ENCODE measurements at places on chromosomes 3 and 15.
A peak's percentile ranks its signal among the peaks of the same experiment; 100 is the strongest.

GRCh38 chr3:144426366-144426765 is 454.7 kb downstream of the DIPK2A start:
- DNase-seq = no peak

GRCh38 chr15:100553468-100553867 is 24.7 kb upstream of the CERS3 start:
- DNase-seq = no peak

DNA sequence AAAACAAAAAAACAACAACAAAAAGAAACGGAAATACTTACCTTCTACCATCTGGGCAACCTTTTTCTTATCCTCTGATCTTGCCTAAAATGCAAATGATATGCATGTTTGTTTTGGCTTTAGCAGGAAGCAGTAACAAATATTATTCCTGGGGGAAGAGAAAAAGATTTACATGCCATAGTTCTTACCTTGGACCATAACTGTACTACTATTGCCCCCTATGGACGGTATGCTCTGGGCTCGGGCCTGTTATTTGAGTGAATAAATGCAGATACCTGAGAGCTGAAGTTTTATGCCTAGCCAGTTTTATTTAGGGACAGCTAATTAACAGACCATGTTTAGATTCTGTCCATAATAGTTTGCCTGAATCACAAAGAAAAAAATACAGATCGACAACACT is 12.6 kb upstream of the STARD5 start:
- DNase-seq = no peak

- no peak for DNase-seq
Observed at GRCh38 chr15:68610825-68611224, 32.0 kb downstream of the CORO2B start.

- DNase-seq = no peak
Observed at GRCh38 chr3:68974711-68975110, 38.8 kb downstream of the EOGT start.

DNA sequence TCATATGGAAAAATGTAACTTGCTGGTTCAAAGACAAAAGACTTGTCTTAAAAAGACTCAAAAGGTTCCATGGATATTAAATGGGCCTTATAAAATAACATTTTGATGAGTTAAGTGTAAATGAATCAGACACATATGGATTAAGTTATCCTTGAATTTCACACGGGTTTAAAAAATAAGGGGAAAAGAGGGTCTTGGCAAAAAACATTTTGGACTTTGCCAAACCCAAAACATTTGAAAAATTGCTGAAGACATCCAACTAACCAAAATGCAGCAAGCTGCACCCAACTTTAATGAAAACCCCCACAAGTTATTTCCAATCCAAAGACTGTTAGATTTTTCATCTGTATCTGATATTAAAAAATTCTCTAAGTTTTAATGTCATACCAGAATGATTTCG is 200.7 kb downstream of the MEIS2 start:
- no peak for DNase-seq

GRCh38 chr3:187039723-187040414 is 99.4 kb downstream of the RPL39L start:
- no peak for DNase-seq

DNA sequence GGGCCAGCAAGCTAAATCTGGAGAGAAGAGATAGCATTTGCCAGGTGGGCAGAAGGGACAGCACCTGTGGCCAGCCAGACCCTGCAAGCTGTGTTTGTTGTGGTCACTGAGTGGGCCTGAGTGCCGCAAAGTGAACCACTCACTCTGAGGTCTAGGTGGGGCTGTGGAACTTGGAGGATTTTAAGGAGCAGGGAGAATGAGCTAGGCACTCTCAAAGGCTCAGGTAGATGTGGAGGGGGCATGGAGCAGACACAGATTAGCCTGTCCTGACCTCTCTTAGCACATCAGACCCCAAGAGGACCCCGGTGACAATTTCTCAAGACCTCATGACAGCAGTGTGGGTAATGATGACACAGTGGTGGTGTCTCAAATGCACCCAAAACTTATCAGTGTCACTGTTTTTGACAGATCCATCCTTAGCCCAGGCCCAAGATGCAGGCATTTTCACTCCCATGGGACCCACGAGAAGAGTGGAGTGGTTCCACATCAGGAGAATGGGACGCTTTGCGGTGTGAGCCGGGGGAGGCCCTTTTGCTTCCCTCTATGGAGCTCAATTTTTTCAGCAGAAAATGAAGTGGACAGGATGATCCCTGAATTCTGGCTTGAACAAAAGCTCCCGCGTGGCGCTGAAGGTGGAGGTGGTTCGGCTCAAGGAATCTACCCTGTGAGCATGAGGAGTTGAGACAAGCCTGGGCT is 43.8 kb upstream of the TLE3 start:
- no peak for DNase-seq

DNA sequence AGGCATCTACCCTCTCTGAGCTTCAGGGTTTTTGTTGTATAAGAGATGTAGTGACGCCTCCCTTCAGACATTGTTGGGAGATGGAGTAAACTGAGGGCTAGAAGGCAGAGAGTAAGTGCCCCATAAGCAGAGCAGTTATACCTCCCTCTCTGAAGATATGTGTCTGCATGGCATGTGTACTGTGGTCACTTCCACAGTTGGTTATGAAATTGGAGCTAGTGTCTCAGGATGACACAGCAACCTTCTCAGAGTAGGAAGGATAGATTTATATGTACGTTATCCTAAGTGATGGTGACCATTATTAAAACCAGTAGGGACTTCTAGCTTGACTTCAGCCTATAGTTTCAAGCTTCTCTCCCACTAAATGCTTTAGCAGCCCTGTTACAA is 17.9 kb downstream of the PXK start:
- DNase-seq = no peak

- DNase-seq = no peak
Observed at GRCh38 chr15:91652610-91653207, 200.8 kb upstream of the SLCO3A1 start.

DNA sequence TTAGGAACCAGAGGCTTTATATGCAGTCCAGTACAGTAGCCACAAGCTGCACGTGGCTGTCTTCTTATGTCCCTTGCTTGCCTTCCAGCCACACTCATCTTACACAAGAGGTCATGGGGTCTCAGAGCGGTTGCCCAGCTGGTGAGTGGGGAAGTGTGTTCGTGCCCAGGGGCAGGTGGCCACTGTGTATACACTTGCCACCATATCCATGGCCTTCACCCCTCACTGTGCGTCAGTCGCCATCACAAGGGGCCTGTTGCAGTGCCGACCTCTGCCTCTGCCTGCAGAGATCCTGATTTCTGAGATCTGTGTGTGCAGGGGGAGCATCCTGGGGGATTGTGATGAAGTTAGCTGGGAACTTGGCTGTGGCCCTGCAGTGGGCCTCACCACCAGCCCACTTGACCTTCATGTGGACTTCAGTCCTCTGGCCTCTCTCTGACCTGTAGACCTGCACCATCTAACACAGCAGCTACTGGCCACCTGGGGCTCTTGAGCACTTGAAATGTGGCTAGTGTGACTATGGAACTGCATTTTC is 43.1 kb upstream of the SACM1L start:
- DNase-seq = no peak

GRCh38 chr3:172106989-172107388 is 67.6 kb downstream of the FNDC3B start:
- DNase-seq = peak; percentile 50

GRCh38 chr3:158434412-158435038 is 136.5 kb upstream of the MLF1 start:
- DNase-seq = no peak

GRCh38 chr3:135513106-135514059 is 452.1 kb upstream of the PPP2R3A start:
- no peak for DNase-seq

DNA sequence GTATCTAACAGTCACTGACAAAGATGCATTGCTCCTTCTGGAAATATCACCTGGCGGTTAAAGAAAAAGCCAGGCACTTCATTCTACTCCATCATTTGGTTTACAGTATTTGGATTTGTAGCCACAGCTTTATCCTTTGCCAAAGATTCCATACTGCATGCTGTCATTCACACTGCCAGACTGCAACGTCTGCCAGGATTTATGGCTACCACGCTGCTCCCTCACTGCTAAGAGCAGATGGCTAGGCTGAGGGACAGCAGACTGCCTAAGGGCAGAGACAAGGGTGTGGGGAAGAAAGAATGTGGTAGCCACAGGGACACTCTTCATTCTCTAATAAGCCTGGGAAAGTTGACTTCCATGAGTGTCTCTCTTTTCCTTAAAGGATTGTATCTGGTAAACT is 1047.0 kb downstream of the TUSC7 start:
- no peak for DNase-seq

DNA sequence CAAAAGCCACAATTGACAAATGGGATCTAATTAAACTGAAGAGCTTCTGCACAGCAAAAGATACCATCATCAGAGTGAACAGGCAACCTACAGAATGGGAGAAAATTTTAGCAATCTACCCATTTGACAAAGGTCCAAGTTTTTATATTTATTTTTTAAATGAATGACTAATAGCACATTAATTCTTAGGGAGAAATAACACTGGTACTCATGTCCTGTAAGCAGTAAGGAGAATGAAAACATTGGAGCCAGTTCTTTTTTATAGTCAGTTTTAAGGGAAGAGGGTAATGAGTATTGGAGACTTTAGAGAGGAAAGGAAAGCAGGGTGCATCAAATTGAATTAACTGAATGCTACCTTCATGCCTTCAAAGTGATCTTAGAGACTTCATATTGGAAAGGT is 404.7 kb upstream of the TGFBR2 start:
- DNase-seq = no peak

DNA sequence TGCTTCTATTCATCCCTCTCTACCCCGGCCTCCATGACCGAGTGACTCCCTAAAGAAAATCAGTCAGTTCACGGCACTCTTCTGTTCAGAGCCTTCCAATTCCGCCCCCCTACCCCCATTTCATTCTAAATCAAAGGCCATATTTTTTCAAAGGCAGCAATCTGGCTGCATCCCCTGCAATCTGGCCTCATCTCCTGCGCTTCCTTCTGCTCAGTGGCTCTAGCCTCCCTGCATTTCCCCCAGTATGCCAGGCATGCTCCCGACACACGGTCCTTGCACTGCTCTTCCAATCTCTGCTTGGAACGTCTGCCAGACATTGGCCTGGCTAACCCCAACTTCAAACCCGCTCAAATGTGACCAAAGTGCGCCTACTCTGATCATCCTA is 67.7 kb downstream of the EXOG start:
- DNase-seq = no peak

- no peak for DNase-seq
Observed at GRCh38 chr3:186775999-186776398, 7.4 kb upstream of the EIF4A2 start.

DNA sequence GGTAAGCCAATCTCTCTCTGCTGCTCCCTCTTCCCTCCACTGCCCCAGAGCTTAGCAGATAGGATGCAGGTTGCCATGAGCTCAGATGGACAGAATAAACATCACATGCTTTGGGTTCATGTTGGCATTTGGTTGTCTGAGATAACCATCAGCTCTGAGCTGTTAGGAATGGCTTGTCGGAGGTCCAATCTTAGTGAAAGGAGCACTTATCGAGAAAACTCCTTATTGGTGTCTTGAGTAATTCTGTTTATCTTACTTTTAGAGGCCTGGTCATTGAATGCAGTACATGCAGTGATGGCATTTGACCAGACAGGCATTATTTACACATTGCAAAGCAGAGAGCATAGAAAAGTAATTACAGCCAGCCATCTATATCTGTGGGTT is 99.7 kb downstream of the CEMIP start:
- DNase-seq = no peak

DNA sequence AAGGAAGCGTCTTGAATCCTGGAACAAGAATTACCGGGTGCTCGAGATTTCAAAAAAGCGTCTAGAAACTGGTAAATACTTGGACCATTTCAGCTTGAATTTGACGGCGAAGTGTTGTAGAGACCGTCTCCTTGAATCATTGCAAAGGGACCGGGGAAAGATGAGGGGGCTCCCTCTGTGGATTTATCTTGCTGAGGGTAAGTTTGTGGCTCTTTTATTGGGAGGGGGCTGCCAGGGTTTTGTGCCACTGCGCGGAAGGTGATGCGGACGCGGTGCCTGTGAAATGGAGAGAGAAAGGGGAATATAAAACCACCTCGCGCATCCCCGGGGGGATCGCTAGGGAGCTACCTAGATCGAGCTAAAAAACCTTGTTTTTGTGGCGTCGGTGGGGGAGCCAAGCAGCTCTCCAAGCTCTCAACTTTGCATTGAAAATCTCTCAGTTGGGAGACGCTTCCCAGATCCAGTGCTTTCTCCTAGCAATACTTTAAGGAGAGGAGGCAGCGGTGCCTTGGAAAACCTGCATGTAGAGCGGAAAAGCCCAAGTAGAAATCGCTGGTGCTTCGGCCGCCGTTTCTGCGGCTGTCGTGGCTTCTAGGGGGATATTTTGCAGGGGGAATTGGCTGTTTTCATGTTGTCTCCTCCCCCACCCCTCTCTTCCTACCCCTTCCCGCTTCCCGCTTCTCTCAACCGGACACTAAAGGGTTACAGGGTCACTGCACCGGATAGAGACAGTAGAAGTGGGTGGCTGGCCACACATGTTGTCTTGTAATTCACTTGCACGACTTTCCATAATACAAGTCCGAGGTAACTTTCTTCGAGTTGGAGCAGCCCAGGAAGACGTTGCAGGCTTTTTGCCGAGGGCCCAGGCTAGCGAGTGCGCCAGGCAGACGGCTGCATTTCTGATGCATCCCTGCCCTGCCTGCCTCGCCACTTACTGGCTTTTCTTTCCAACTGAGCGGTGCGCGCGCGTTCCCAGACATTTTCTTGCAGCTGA is 187.6 kb downstream of the NLGN1 start:
- DNase-seq = no peak

- DNase-seq = no peak
Observed at GRCh38 chr3:179272385-179272784, 21.5 kb upstream of the KCNMB3 start.

- DNase-seq = no peak
Observed at GRCh38 chr3:193086681-193087080, 154.3 kb upstream of the PLAAT1 start.

DNA sequence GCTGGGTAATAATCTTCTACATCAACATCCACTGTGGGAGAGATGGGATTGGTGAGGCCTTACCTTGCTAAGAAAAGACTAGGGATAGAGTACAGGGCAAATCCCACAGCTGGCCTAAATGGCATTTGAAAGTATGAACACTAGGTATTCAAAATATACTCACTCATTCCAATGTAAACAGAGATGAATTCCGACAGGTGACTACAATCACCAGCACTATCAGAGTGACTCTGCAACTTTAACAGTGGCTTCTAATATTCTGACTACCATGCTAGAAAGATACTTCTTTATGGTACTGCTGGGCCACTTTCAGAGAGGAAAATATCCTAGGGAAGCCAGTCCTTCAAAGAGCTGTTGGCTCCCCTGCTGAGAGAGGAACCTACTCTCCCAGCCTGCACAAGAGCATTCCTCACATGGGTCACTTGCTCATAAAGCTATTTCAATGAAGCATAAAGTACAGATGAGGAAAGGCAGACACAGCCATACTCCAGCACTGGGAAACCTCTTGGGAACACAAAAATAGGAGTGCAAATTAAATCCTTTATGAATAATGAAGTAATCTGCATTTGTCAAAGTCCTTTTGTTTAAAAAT is 21.5 kb upstream of the MAN2C1 start:
- DNase-seq = no peak

Measured in stimulated activated naive CD4-positive, alpha-beta T cell treated with Interleukin-2 at 50 U/mL for 16 hours (primary cell).